Thoracic aorta (tissue), 2 donors: ENCODE measurements at places on chromosomes 16 and 17. TPM values are rescaled to one million over a fixed set of nuclear protein-coding genes. Genes with fewer than 3 reads are reported as not detected.

DNA sequence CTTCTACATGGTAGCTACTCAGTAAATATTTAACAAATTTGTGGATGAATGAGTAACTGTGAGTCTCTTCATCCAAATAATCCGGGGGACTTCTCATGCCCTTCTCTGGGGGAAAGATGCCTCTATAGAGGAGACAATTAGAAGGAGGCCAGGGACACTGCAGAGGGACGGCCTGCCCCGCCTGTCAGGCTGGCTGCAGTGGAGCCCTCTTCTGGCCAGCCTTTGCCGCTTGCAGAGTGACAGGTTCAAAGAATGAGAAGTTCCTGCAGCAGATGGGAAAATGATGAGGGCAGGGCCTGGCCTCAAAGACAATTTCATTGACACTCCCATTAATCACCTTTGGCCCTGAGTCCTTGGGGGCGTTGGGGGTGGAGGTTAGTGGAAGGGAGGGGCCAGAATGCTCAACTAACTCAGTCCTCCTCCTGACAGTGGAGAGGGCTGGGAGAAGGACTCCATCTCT lies 339.0 kb downstream of the MAF start:
- no peaks in the 10 kb centered on the region for H3K36me3 ChIP-seq
- DNase-seq: no peak
- no peaks in the 10 kb centered on the region for H3K27me3 ChIP-seq
- no peak overlapping the region for H3K27ac ChIP-seq
- H3K4me1 ChIP-seq: no peaks in the 10 kb centered on the region

- peaks cover 2% of the 10 kb centered on the region for H3K4me1 ChIP-seq
- H3K36me3 ChIP-seq: no peaks in the 10 kb centered on the region
- no peak for DNase-seq
- no peak overlapping the region for H3K27ac ChIP-seq
Measured at GRCh38 chr16:66267292-66268014, 99.0 kb upstream of the CDH5 start.

GRCh38 chr16:22397464-22397863 lies 23.0 kb upstream of the CDR2 start:
- H3K27me3 ChIP-seq: no peaks in the 10 kb centered on the region
- no peak overlapping the region for H3K27ac ChIP-seq
- no peak overlapping the region for H3K4me3 ChIP-seq
- H3K36me3 ChIP-seq: no peaks in the 10 kb centered on the region

DNA sequence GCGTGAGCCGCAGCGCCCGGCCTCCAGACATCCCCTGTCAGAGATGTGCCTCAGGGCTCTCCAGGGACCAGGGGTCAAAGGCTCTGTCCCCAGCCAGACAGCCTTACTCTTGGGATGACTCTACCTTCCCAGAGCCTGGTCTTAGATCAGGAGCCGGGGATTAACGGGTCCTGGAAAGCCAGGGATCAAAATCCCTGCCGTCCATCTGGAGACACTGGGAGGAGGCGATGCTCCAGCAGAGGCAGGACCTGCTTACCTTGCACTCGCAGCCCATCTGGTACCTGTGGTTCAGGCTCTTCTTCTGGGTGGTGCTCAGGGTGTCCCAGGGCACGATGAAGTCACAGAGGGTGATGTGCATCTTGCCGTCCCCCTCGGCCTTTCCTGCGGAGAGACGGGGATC lies 16.7 kb upstream of the USP36 start:
- no peak for DNase-seq
- no peak overlapping the region for H3K27ac ChIP-seq
- H3K36me3 ChIP-seq: peaks cover 44% of the 10 kb centered on the region
- peaks cover 6% of the 10 kb centered on the region for H3K4me1 ChIP-seq

DNA sequence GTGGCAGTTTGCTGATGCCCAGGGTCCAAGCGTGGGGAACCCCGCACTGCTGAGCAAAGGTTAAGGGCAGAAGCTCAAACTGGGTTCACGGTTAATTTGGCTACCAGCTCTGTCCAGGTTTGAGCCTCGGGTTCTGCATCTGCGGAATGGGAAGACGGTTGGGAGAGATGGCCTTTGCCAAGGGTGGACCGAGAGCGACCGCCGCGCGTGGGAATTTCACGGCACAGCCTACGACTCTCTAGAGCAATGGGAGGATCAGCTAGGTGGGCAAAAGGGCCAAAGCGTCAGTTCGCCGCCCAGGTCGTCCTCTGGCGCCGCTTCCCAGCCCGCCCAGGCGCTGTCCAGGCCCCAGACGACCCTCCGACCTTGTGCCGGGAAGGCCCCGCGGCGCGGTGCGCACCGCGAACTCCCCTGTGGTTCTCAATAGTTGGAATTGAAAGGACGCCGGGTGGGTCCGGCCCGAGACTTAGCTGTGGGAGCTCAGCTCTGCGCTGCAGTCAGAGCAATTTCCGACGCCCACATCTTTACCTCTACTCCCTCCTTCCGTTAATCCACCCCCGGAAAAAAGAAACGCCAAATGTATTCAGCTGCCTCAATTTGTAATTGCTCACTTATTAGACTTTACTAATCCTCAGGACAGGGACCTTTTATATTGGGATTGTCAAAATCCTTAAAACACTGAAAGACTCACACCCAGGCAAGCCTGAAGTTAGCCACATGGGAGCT lies 2.5 kb upstream of the HS3ST3B1 start:
- no peak overlapping the region for H3K27ac ChIP-seq
- H3K27me3 ChIP-seq: peaks cover 34% of the 10 kb centered on the region
- no peaks in the 10 kb centered on the region for H3K36me3 ChIP-seq
- peak overlapping the region; percentile 77 for H3K4me3 ChIP-seq
- peaks cover 54% of the 10 kb centered on the region for H3K4me1 ChIP-seq
- no peak for DNase-seq

DNA sequence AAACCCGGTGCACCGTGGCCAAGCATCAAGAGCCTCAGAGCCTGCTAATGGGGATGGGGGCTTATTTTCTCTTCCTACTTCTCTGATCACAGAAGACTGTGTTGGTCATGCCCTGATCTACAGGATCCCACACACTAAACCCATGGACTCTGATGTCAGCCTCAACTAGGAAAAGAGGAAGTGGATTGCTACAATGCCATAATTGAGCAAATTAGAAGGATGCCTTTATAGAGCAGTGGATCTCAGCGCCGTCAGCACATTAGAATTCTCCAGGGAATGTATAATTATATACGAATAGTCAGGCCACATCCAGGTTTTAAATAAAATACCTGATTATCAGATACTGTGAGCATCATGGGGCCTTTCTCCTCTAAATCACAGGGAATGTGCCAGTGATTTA lies 64.8 kb downstream of the VAT1L start:
- no peak overlapping the region for H3K27ac ChIP-seq
- H3K4me1 ChIP-seq: no peaks in the 10 kb centered on the region
- DNase-seq: no peak

DNA sequence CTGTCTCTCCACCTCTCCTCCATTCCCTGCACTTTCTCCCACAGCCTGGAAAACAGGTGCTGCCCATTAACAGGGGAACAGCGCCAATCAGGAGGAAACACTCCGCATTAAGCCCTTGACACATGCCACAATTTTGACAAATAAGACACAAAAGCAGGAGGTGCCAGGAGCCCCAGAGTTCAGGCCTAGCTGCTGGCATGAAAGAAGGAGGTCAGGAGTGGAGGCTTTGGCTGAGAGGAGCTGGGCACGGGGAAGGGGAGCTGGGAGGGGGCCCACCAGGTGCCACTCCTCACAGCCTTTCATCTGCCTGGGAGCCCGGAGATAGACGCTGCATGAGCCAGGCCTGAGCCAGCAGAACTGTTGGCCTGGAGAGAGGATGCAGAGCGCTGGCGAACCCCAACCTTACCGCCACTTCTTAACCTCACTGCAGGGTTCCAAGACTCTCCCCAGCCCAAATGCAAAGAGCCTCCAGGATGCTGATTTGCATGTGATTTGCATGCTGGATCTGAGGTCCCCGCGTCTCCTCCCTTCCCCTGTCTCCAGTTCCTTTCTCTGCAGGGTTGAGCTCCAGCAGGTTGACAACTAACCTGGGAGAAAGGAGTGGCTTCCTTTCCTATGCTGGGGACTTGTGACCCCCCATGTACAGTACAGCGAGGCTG lies 139.8 kb upstream of the SDK2 start:
- H3K27ac ChIP-seq: no peak overlapping the region
- H3K36me3 ChIP-seq: no peaks in the 10 kb centered on the region
- no peak overlapping the region for H3K4me3 ChIP-seq
- H3K27me3 ChIP-seq: no peaks in the 10 kb centered on the region

GRCh38 chr17:75065562-75066151 lies 18.6 kb downstream of the KCTD2 start:
- no peak overlapping the region for H3K27ac ChIP-seq
- peaks cover 50% of the 10 kb centered on the region for H3K36me3 ChIP-seq
- H3K4me1 ChIP-seq: no peaks in the 10 kb centered on the region
- no peaks in the 10 kb centered on the region for H3K27me3 ChIP-seq
- DNase-seq: no peak

DNA sequence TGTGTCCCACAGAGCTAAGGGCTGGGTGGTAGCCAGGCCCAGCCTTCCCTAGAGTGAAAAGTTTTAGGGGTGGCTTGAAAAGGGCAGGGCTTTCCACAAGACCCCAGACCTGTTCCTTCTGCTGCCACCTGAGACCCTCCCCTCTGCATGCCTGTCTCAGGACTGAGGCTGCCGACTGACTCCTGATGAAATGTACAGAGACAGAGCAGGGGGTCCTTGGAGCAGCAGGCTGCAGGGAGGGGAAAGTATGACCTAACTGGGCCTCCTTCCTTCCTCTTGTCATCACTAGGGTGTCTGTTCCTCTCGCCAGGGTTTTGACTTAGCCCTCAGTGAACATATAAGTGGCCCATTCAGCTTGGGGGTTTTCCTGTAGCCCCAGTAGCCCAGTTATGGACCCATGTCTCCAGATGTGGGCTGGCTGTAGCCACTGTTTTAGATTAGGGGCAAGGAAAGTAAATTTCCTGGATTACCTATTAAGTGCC lies 14.9 kb upstream of the NFATC3 start:
- no peak for DNase-seq
- no peaks in the 10 kb centered on the region for H3K27me3 ChIP-seq
- peaks cover 2% of the 10 kb centered on the region for H3K4me1 ChIP-seq
- peaks cover 27% of the 10 kb centered on the region for H3K36me3 ChIP-seq
- H3K4me3 ChIP-seq: no peak overlapping the region

- H3K4me3 ChIP-seq: no peak overlapping the region
- peaks cover 9% of the 10 kb centered on the region for H3K27me3 ChIP-seq
- no peak for DNase-seq
- peaks cover 6% of the 10 kb centered on the region for H3K4me1 ChIP-seq
- no peaks in the 10 kb centered on the region for H3K36me3 ChIP-seq
Measured at GRCh38 chr17:48759288-48759687, 30.7 kb upstream of the HOXB13 start.

- peaks cover 24% of the 10 kb centered on the region for H3K4me1 ChIP-seq
- no peak for DNase-seq
- no peak overlapping the region for H3K27ac ChIP-seq
- H3K4me3 ChIP-seq: no peak overlapping the region
- H3K36me3 ChIP-seq: no peaks in the 10 kb centered on the region
Measured at GRCh38 chr16:64417711-64418227, 704.1 kb downstream of the CDH11 start.

- DNase-seq: no peak
- no peak overlapping the region for H3K4me3 ChIP-seq
- no peaks in the 10 kb centered on the region for H3K27me3 ChIP-seq
- no peaks in the 10 kb centered on the region for H3K36me3 ChIP-seq
- no peak overlapping the region for H3K27ac ChIP-seq
- H3K4me1 ChIP-seq: no peaks in the 10 kb centered on the region
Measured at GRCh38 chr17:14794961-14795360, 470.2 kb downstream of the PMP22 start.

GRCh38 chr17:16171613-16172012 lies 43.7 kb downstream of the NCOR1 start:
- H3K36me3 ChIP-seq: peaks cover 5% of the 10 kb centered on the region
- no peak for DNase-seq
- H3K27me3 ChIP-seq: no peaks in the 10 kb centered on the region
- no peak overlapping the region for H3K4me3 ChIP-seq
- no peaks in the 10 kb centered on the region for H3K4me1 ChIP-seq
- no peak overlapping the region for H3K27ac ChIP-seq

DNA sequence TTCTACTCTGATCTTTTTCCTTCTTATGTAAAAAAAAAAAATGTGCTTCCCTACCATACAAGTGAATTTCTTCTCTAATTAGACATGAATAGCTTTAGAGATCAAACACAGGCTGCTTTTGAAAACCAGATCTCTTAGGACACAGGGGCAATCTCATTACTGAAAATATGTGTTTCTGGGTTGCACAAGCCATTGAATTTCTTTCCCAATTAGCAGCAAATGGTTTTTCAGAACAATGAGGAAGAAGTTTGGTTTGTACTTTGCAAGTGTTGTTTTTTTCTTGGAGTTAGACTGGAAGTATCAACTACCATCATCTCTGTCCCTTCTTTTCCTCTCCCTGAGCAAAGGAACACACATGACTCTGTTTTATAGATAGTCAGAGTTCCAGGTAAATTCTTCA lies 5.6 kb upstream of the ANKS4B start:
- no peaks in the 10 kb centered on the region for H3K36me3 ChIP-seq
- DNase-seq: no peak
- H3K27me3 ChIP-seq: no peaks in the 10 kb centered on the region

The KRTAP9-4 gene
- total RNA-seq: not detected

The RFWD3 gene
- 16.7 TPM for total RNA-seq

The SLC2A4 gene
- total RNA-seq: 1.2 TPM

The KRTAP9-2 gene
- not detected for total RNA-seq

The HOXB7 gene
- 7.2 TPM for total RNA-seq

The CCL16 gene
- total RNA-seq: not detected

The TBC1D3I gene
- not detected for total RNA-seq
